ENCODE measurements at places on chromosomes 13 and 19.

GRCh38 chr19:6886277-6886897 is 992 bp upstream of the ADGRE1 start:
- no peak for DNase-seq

- no peak for DNase-seq
These were observed 7.5 kb upstream of the C2CD4C start for GRCh38 chr19:416416-416815.

- no peak for DNase-seq
These were observed 36.7 kb downstream of the INTS6 start for GRCh38 chr13:51416107-51416506.

GRCh38 chr13:59677966-59678814 is 485.5 kb downstream of the DIAPH3 start:
- no peak for DNase-seq

DNA sequence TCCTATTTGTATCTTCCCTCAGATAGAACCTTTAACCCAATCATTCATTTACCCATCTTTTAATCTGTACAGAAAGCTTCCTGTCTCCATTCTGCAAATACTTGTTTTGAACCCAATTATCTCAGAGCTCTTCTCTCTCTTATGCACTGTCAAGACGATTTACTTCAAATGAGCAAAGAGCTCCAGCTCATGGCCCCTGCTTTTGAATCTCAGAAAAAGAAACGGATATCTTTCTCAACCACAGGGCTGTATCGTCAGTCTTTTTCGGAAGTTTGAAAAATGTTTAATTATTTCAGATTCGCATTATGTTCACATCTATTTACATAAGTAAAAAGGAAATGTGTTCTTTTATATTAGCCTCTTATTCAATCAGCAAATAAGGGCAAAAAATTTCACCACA is 322.7 kb upstream of the NBEA start:
- no peak for DNase-seq

GRCh38 chr19:36051236-36051635 is 2.8 kb downstream of the THAP8 start:
- DNase-seq = no peak

- DNase-seq = no peak
These were observed 88.2 kb upstream of the GPR183 start for GRCh38 chr13:99395436-99395835.

- peak; percentile 20 for DNase-seq
These were observed 685 bp downstream of the TCF3 start for GRCh38 chr19:1651568-1652291.

DNA sequence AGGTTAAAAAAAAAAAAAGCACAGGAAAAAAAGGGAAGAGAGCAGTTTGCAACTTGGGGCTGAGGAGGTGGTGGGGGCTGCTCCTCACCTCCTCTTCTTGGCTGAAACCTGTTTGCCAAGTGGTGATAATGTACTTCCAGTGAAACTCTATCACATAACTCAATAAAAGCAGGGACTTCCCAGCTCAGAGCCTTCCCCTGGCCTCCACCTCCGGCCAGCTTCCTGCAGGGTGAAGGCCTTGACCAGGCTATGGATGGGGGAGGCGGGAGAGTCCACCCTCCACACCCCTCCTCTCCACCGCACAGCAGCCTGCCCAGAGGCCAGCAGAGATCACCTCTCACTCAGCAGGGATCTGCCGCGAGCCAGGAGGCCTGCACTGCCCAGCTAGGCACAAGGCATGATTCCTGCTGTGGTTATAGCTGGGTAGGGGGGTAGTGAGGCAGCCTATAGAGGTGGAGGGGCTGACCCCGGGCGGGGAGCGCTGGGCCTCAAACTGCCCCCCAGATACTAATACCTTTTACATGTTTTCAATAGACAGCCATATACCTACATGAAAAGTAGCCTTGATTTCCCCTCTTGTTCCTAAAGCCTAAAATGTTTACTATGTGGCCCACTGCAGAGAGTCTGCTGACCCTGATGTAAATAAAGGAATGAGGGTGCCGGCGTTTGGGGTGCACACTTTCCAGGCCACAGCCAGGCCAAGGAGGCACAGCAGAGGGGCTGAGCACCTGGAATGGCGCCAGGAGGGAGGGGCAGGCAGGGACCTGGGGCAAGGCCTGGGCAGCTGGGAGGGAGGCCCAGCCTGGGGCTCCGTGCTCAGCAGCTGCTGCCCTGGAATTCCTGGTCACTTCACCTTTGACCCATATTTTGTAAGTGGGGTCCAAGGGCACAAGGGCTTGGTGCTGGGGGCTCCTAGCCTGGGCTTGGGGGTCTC is 10.3 kb downstream of the ZNF787 start:
- no peak for DNase-seq
